ENCODE measurements at places on chromosomes 7 and 10.

DNA sequence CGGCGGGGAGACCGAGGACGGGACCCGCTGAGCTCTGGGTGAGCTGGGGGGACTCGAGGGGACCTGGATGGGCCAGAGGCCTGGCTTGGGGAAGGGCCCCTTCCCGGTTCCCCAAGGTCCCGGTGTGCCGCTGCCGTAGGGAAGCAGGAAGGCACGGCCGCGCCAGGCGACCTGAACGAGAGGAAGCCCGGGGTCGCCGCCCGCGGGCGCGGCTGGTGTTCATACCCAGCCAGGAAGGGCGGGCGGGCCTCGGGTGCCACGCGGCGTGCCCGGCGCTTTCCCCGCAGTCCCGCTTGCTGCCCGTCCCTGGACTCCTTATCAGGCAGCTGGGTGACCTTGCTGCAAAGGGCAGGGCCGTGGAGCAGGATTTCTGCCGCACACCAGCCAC, 38.0 kb downstream of the ZNF777 start:
- no peak for DNase-seq

GRCh38 chr10:132306864-132307751, 642 bp downstream of the STK32C start:
- peak; percentile 14 for DNase-seq

DNA sequence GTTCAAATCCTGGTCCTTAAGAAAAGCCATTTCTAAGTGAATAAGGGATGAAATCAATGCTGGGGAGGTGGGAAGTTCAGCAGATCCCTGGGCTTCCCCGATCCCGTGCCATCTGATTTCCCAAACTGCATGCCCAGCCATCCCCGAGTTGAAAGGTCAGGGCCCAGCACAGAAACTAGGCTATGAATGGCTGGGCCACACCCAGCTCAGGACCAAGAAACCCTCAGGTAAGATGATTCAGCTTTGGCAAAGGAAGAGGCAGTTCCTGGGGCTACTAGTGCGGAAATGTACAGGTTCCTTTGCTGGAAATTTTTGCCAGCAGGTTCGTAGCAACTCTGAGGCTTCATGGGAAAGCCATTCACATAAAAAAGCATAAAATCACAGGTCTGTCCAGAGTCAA, 182.7 kb downstream of the FAM107B start:
- DNase-seq: no peak

GRCh38 chr10:128054163-128054970, 71.9 kb downstream of the MKI67 start:
- DNase-seq: no peak

DNA sequence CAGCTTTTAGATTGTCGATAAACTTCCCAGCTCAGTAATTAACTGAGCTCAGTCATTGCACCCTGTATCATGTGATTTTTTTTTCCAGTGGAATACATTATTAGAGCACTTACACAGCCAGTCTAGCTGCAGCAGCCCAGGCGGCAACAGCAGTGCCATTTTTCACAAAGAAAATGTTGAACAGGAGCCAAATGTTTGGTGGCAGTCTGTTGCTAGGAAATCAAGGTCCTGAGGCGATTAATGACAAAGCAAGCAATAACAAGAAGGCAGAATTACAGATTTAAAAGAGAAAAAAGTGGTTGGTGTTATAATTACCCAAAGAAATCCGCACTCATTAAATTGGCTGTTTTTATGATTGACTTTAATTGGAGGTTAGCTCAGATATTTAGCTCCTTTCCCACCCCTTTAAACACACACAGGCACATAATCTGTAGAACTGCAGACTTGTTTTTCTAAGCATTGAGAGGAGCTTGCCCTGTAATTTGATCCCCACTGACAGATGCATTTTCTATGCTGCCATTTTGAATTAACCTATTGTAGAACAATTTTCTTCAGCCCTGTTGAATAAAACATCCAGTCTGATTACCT, 267.4 kb downstream of the ADK start:
- DNase-seq: peak; percentile 97

GRCh38 chr10:98673171-98673782, 226.5 kb upstream of the HPS1 start:
- DNase-seq: no peak

GRCh38 chr7:155950898-155951553, 138.8 kb upstream of the SHH start:
- DNase-seq: no peak

- no peak for DNase-seq
Measured at GRCh38 chr7:92641921-92642511, 51.8 kb upstream of the FAM133B start.
